ENCODE measurements at places on chromosomes 3 and 15. TPM values are rescaled to one million over a fixed set of nuclear protein-coding genes. Genes with fewer than 3 reads are reported as not detected.

- H3K4me3 ChIP-seq = no peak overlapping the region
- peaks cover 74% of the 10 kb centered on the region for H3K36me3 ChIP-seq
- H3K4me1 ChIP-seq = peaks cover 48% of the 10 kb centered on the region
Measured at GRCh38 chr3:8540456-8540855, 38.8 kb downstream of the LMCD1 start.

DNA sequence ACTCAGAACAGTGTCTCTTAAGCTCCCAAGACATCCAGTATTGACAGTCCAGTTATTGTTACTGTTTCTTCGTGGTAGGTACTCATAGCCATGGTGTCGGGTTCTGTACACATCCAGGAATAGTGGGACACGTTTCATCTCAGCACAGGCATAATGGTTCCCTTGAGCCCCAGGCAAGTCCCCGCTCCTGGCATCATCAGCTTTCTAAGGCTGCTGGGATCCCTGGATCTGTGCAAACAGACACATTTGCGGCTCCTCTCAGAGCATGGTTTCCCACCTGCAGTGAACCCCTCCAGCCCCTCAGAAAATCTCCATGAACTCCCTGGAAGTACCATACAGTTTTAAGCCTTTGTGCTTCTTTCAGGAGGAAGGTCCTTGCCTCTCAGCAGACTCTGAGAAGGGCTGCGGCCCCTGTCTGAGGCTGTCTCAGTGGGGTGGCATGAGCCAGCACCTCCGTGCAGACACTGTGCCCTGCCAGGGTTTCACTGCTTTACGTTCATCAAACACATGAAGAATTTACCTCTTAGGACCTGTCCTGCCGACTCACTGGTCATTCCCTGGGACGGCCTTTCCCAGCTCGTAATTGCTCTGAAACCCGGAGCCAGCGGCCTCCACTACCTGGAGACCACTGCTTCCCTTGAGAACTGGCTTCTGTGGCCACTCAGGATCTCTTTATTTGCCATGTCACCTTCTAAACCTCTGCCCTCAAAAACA is 124.9 kb downstream of the LRRK1 start:
- no peak overlapping the region for H3K4me3 ChIP-seq
- DNase-seq = no peak

GRCh38 chr3:46089237-46090011 is 62.1 kb upstream of the XCR1 start:
- peak overlapping the region; percentile 43 for H3K27ac ChIP-seq
- H3K4me1 ChIP-seq = no peaks in the 10 kb centered on the region
- no peaks in the 10 kb centered on the region for H3K27me3 ChIP-seq
- DNase-seq = peak; percentile 43

DNA sequence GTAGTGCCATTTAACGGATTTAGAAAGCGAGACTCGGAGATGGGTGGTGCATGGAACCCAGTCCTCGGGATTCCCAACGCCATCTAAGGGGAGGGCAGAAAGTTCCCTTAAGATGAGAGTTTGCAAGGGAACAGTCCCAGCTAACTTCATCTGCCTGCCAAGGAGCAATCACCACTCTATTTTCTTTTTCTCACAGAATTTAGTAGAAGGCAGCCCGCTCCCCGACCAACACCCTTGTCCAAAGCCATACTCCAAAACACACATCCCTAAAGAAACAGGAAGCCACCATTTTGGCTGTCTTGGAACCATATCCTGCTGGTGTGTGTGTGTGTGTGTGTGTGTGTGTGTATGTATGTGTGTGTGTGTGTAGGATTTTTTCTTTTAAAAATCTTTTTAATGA is 7.1 kb upstream of the FGD5 start:
- no peak for DNase-seq
- no peaks in the 10 kb centered on the region for H3K36me3 ChIP-seq
- H3K4me1 ChIP-seq = peaks cover 69% of the 10 kb centered on the region

- H3K4me1 ChIP-seq = no peaks in the 10 kb centered on the region
- peaks cover 69% of the 10 kb centered on the region for H3K27me3 ChIP-seq
- H3K4me3 ChIP-seq = no peak overlapping the region
- DNase-seq = no peak
Measured at GRCh38 chr3:127067116-127067910, 84.4 kb downstream of the PLXNA1 start.

ABHD2 gene
- 68.2 TPM for total RNA-seq

IMPG2 gene
- 0.11 TPM for total RNA-seq

GRCh38 chr3:129596194-129597086 is 10.0 kb downstream of the PLXND1 start:
- H3K4me3 ChIP-seq = peak overlapping the region; percentile 82
- H3K36me3 ChIP-seq = no peaks in the 10 kb centered on the region
- no peaks in the 10 kb centered on the region for H3K27me3 ChIP-seq
- DNase-seq = peak; percentile 92

DNA sequence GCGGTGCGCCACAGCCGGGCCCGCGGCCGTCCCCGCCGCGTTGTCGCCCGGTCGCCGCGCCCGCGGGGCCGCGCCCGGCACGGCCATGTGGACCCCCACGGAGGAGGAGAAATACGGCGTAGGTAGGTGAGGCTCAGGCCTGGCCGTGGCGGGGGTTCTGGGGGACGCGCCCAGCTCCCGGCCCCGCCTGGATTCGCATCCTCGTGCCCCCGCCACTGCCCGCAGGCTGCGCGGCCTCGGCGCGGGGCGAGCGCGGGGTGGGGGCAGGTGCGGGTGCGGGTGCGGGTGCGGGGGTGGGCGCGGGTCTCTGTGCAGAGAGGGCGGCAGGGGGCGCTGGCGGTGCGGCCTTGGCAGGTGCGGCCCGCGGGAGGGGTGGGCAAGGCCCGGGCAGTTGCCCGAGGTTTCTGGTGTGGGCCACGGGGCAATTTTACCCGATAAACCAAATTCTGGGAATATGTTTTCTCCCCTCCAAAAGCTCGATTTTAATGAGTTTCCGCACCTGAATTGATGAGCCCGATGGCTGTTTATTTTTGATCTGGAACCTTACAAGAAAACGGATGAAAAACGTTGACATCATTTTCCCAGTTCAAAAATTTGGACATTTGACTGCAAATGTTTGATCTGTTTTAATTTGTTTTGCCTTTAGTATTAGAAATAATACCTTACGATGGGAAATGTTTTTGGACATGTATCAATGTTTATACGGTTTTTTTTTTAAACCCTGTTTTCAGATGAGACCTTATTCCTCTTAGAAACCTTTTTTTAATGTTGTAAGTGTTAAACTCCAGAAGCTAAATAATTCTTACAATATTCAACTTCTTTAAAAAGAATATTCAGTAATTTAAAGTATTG is 678 bp downstream of the DOCK3 start:
- peaks cover 59% of the 10 kb centered on the region for H3K27me3 ChIP-seq
- no peaks in the 10 kb centered on the region for H3K36me3 ChIP-seq
- peak; percentile 55 for DNase-seq
- peak overlapping the region; percentile 12 for H3K27ac ChIP-seq

SLC28A2 gene
- not detected for total RNA-seq

All from left ventricle myocardium inferior (tissue), 1 donor.